ENCODE measurements at places on chromosomes 6 and 20.
A peak's percentile ranks its signal among the peaks of the same experiment; 100 is the strongest.

- DNase-seq, result no peak
Measured at GRCh38 chr6:211871-212497, 80.3 kb upstream of the DUSP22 start.

- no peak for DNase-seq
Measured at GRCh38 chr6:169074526-169074925, 179.1 kb downstream of the THBS2 start.

DNA sequence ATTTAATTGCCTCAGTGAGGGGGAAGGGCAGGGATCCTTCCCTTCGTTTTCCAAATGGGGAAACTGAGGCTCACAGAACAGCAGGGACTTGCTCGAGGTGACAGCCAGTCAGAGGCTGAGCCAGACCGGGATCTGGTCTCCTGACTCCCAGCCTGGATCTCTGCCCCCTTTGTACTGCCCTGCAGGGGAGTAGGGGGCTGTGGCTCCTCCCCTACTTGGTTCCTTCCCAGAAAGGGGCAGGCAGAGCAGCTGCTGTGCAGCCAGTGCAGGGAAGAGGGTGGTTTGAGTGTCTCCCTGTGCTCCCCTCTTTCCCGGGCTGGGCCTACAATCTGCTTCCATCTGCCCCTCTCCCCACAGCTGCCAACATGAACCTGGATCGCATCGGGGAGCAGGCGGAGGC is 37.6 kb downstream of the UQCC2 start:
- no peak for DNase-seq

DNA sequence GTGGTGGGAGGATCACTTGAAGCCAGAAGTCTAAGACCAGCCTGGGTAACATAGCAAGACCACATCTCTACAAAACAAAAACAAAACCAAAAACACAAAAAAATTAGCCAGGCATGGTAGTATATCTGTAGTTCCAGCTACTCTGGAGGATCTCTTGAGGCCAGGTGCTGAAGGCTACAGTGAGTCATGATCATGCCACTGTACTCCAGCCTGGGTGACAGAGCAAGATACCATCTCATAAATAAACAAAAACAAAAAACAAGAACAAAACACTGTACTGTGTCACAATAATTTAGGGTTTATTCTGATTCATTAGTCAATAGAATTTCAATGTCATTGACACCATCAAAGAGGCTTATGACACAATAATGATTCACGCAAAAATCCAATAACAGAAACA is 1121.7 kb upstream of the MAP3K7 start:
- DNase-seq, result no peak

GRCh38 chr20:33320006-33320405 is 37.0 kb downstream of the BPIFB1 start:
- no peak for DNase-seq

DNA sequence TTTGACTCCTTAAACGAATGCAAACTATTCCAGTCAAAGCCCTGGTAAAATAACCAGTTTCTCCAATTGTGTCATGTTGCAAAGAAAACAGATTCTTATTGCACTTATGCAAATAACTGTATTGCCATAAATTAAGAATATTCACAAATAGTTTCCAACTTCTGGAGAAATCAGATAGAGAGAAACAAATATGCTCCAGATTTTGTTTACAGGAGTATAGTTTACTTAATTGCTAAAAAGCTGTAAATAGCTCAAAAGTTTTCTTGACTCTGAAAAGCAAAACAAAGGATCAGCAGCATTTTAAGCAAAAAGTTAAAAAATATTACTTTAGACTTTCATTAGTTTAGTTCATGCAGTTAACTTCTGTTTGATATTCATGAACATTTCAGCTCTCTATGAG is 304.2 kb downstream of the PACRG start:
- no peak for DNase-seq

GRCh38 chr6:11596640-11597237 is 59.2 kb downstream of the TMEM170B start:
- no peak for DNase-seq

GRCh38 chr6:121430514-121431460 is 4.7 kb upstream of the GJA1 start:
- peak; percentile 21 for DNase-seq

- no peak for DNase-seq
Measured at GRCh38 chr6:10331334-10331968, 83.4 kb downstream of the TFAP2A start.

GRCh38 chr6:28343898-28344677 is 5.7 kb upstream of the ZKSCAN3 start:
- DNase-seq, result no peak

- no peak for DNase-seq
Measured at GRCh38 chr6:114169763-114170162, 173.1 kb downstream of the HS3ST5 start.
